ENCODE measurements at places on chromosomes 2 and 18.

DNA sequence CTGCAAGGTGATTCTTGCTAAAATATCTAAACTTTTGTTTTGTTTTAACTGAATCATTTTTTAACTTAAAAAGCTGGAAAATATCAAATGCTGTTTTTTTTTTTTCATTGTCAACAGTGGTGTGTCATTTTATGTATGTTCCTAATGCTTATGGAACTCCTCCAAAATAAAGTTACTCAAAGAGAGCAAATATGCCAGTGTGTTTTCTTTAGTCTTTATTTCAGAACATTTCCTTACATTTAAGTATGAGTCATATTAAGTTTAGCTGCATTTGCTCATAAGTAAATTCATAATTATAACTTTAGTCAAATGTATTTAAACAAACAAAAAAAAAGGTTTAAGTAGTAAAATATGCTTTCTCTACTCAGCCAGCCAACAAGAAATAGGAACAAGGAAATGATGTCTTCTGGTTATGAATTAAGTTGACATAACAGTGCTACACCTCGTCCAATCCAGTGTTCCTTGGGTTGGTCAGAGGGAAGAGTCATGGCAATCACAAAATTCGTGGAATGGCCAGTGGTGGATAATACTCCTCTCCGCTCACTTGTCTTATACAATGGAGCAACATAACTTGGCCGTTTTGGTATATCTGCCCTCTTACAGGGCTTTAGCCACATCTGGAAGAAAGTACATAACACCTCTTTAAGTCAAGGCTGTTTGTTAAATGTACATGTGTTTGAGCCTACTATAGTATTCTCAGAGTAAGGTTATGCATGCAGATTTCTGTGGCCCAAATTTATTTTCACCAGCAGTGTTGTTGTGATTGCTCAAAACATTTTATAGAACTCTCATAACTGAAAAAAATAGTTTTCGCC is 80.7 kb downstream of the SLC39A10 start:
- DNase-seq = no peak

GRCh38 chr2:47072728-47073191 is 82.3 kb downstream of the STPG4 start:
- no peak for DNase-seq

- DNase-seq = no peak
Observed at GRCh38 chr2:101367508-101367907, 19.8 kb downstream of the CREG2 start.

DNA sequence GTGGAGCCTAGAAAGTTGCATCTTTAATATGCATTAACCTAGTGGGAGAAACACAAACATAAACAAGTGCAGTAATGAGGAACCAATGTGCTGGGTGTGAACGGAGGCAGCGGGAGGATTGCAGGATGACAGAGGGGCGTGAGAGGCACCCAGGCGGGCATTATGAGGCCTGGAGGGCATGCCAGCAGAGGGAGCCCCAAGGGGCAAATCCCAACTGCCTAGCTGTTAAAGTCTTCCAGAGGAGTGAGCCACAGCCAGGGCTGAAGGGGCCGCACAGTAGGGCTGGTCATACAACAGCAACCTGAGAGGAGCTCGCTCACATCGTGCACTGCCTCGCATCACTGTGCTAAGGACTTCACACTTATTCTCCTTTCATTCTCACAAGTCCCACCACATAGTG is 13.3 kb upstream of the PRELID3A start:
- peak; percentile 14 for DNase-seq

GRCh38 chr2:140200307-140200706 is 1420.1 kb upstream of the NXPH2 start:
- DNase-seq = no peak

DNA sequence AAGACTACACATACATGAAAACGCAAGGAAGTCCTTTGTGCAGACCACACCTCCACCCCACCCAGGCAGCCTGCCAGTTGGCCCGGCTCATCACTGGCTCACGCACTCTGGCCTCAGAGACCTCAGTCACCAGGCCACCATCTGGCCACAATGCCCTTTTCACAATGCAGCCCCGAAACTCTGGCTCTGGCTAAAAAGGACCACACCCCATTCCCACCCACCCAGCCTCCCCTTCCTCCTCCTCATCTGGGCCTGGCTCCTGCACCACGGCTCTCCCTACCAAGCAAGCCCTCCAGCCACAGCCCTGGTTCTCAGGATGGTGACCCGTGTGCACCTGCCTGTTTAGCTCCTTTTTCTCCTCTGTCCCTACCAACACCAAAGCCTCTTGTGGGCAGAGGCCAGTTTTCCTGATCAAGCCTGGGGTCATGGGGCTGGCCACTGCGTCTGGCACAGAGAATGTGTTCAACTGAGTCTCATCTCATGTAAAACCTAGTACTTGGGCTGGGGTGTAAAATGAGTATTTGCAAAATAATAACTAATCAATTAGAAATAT is 7.4 kb downstream of the HDAC4 start:
- no peak for DNase-seq

- DNase-seq = no peak
Observed at GRCh38 chr2:37570773-37571586, 100.5 kb downstream of the CDC42EP3 start.

DNA sequence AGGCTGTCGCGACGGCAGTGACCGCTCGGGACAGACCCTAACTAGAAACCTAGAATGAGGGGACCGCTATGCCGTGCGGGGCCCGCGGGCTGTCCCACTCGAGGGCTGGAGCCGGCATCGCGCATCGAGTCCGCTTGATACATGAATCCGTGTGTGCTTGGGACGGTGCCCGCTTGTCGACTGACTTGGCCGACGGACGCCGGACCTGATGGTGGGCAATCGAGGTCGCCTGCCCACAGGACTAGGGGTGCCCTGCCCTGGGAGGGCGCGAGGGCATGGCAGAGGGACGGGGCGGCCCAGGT is 749 bp upstream of the PTMA start:
- no peak for DNase-seq

- no peak for DNase-seq
Observed at GRCh38 chr2:155218945-155219344, 520.5 kb downstream of the KCNJ3 start.

- DNase-seq = no peak
Observed at GRCh38 chr18:11009147-11009546, 140.2 kb downstream of the PIEZO2 start.

GRCh38 chr2:41061356-41061755 is 609.5 kb upstream of the SLC8A1 start:
- DNase-seq = no peak

GRCh38 chr2:105813405-105813804 is 68.7 kb downstream of the NCK2 start:
- DNase-seq = no peak

DNA sequence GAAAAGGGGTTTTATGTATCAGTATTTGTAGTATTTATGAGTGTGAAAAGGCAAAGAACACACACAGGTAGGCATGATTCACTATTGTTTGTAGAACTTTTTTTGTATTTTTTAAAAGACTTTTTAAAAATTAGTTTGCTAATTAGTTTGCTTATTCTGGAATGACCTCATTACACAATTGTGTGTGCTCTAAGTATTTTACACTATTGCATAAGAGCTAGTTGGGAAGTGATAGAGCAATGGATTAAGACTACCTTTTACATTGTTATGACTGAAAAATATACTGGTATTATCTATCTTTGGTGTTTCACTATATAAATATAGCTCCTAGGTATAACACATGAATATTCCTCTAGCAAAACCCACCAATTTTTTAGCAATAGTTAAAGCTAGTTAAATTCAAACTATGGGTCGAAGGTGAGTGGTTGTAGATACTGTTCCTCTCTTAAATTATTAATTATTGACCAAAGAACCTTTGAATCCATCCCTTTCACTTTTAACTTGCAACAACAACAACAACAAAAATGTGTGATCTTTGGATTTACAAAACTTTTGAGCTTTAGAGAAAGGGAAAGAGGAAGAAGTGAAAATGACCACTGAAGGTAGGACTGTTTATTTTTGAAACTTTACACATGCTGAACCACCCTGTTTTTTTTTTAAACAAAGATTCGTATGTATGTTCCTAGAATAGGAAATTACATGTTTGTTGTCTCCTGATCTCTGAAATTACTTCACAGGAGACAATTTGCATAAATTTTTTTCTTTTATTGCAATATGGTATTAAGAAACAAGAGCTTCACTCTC is 18.7 kb downstream of the ITPRID2 start:
- DNase-seq = no peak

- no peak for DNase-seq
Observed at GRCh38 chr2:180143633-180144337, 136.7 kb upstream of the CWC22 start.

- no peak for DNase-seq
Observed at GRCh38 chr18:8635087-8635486, 25.9 kb downstream of the RAB12 start.

DNA sequence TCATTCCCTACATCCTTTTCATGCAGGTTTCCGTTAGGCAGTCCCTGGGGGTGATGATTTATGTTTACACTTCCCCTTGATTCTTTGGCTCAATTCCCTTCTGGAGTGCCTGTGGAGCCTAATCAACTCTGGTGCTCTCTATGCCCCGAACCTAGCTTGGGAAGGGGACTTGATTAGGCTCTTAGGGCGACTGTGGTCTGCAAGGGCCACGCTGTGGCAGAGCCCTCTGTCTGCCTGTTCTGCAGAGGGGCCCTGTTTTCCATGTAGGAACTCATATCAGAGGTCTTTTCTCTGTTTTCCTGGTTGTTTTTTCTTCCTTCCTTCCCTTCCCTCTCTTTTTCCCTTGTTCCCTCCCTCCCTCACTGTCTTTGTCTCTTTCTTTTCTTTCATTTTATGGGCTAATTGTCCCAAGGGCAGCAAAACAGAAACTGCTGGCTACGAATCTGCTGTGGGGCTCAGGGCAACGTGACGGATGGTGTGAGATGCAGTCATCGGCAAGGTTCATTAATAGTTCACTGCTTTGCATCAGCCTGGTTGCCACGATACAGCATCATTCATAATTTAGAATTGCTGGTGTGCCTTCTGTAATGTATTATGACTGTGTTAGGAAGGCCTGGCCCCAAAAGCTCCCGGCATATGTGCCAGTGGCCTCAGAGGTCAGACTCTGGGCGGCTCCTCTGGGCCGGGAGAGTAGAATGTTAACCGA is 134.5 kb downstream of the NAPG start:
- DNase-seq = no peak

DNA sequence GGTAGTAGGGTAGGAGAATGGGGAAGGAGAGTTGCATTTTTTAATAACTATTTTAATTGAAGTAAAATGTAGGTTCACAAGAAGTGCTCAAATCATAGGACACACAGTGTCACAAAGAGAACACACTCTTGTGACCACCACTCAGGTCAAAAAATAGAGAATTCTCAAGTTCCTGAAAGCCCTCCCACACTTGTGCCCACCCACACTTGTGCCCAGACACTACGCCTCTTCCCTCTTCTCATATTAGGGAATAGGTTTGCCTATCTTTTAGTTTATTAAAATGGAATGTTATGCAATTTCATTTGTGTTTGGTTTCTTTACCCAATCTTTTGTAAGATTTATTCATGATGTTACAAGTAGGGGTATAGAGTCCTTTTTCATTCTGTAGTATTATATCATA is 67.2 kb downstream of the UGGT1 start:
- DNase-seq = no peak

- no peak for DNase-seq
Observed at GRCh38 chr18:28666216-28666615, 489.3 kb upstream of the CDH2 start.

- DNase-seq = no peak
Observed at GRCh38 chr2:140410695-140411094, 1630.5 kb upstream of the NXPH2 start.

DNA sequence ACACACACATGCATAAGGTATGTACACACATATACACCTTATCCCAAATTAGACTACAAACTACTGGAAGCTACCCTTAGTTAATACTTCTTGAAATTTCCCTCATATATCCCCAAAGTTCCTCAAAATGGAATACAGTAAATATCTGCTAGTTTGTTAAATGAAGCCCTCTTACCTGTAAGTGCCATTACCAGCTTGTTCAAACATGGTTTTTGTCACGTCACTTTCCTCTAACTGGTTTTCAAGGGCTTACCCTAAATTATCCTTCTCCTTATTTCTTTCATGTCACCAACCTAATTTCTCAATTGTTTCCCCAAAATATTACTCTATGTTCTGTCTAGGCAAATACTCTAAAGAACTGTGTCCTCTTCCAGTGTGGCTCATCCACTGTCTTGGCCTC is 24.4 kb upstream of the KIDINS220 start:
- no peak for DNase-seq

DNA sequence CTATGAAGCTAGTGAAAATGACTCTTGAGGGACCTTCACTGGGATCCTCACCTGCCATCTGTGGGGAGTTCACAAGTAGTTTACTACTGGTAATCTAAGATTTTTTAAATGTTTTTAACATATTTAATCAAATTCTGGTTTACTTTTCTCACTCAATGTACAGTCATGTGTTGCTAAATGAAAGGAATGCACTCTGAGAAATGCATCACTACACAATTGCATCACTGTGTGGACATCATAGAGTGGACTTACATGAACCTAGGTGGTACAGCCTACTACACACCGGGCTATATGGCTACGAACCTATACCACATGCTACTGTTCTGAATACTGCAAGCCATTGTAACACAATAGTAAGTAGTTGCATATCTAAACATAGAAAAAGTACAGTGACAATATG is 528.0 kb downstream of the BCL11A start:
- no peak for DNase-seq
